ENCODE measurements at places on chromosomes 1 and 21.

DNA sequence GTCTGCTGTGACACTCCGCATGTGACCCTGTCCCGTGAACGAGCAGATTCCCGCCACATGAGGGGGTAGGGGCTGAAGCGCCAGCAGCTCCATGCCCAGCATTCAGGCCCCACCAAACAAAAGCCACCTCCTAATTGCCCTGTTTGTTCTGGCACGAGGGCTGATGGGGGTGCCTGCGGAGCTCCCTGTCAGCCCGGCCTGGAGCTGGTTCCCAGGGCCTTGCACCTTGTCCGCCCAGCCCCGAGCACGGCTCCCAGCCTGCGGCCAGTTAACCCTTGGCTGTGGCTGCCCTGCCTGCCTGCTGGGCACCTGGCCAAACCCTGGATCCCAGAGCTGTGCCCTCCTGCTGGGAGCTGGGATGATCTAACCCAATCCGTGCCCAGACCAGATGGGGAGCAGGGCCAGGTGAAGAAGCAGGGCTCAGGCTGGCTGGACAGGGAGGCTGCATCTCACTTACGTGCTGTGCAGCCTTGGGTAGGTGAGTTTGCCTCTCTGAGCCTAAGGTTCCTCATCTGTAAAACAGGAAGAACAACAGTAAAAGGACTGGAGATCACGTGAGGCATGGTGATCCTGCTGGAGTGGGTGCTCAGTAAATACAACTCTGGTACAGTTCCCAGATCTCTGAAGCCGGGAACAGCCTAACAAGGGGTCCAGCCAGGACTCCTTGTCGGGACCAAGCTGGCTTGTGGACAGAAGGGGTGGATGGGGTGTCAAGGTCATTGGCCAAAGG, 110.9 kb upstream of the IFFO2 start:
- DNase-seq: no peak

- no peak for DNase-seq
Measured at GRCh38 chr1:10867138-10867721, 70.8 kb upstream of the CASZ1 start.

DNA sequence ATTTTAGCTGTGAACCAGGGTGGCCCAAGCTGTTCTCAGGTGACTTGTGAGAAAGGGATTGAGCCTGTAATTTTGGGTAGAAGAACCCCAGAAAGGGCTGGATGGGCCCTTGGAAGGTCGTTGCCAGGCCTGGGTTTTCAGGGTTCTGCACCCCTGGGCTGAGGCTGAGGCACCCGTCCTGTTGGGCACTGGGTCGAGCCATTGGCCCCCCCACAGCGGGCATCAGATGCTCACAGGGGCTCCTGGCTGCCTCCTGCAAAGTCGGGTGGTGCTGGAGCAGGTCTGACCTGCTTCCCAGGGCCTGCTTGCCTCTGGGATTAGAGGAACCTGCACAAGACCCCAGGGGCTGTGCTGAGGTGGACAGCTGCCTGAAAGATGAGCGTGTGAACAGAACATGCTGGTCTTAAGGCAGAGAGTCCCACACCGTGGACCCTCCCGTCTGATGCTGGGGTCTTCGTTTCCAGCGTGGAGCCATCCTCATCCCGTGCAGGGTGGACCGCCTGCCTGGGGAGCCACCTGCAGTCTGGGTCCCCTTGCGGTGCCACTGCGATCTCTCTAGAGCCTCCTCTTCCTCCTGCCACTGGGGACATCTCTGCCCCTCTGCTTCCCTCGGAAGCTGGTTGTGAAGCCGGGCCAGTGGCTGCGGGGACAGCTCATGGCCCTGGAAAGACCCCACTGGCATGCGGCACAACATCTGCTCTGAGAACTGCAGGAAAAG, 1.7 kb upstream of the TRPM2 start:
- DNase-seq: no peak

GRCh38 chr1:246566813-246567645, 773 bp downstream of the CNST start:
- DNase-seq: no peak

- DNase-seq: no peak
Measured at GRCh38 chr1:51575406-51576084, 41.3 kb upstream of the OSBPL9 start.

DNA sequence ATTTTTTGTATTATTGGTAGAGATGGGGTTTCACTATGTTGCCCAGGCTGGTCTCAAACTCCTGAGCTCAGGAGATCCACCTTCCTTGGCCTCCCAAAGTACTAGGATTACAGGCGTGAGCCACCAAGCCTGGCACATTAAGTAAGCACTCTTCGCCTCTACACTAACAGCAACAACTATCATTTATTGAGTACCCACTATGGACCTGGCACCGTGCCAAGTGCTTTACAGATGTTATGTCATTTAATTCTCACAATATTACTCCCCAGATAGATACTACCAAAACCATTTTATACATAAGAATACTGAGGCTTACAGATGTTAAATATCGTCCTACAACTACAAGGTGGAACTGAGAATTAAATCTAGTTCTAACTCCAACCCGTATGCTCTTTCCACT, 50.1 kb downstream of the TUT4 start:
- no peak for DNase-seq

DNA sequence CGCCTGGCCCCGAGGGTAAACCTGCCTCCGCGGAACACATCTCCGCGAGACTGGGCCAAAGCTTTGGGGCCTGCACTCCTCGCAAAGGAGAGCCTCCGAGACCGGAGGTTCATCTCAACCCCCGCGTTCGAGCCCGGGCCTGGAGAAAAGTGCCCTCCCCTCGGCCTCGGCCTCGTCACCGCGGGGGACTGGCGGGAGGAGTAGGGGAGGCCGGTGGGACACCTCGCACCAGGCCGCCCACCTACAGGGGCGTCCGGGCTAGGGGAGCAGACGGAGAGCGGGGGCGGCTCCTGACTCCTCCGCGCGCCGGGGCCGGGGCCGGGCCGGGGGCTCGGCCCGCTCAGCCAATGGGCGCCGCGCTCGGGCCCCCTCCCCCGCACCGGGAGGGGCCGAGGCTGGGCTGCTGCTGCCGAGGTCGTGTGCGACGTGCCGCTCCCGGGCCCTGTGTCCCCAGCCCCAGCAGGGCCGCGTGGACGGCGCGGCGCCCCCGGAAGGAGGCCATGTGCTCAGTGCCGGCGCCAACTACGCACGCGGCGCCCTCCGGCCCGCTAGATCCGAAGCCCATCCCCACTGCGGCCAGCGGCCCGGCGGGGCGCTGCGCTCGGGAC, 684 bp downstream of the SLC2A1 start:
- no peak for DNase-seq

DNA sequence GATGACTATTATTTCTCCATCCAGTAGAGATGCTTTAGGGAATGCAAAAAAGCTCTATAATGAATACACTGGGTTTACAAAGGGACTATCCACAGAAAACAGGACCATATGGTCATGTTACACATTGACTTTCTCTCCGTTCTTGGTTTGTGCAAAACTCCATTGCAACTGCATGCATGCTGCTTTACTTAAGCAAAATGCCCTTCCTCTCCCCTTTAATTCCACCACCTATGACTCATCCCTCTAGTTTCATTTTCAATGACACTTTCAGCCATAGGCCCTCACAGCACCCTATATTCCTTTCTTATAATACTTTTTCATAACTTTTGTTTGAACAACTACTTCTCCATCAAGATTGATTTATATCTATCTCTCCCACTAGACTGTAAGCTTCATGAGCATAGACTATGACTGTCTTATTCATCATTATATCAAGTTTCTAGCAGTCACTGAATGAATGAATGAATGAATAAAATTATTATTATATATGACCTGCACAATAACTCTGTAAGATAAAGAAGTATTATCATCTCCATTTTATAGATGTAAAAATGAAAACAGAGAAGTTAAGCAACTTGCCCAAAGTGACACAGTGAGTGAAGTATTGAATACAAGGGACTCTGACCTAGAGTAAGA, 248.9 kb downstream of the PLPP3 start:
- DNase-seq: no peak

DNA sequence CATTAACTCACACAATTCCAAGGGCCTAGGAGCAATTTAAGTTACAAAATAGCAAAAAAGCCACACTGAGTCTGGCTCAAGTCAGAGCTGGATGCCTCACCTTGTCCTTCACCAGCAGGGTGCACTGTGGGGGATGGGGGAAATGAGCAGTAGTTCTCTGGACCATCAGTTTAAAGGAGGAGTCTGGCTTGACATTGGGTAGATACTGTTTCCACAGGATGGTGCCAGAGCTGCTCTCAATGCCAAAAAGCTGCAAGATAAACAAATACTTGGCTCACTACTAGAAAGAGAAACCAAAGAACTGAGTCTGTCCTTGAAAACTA, 18.8 kb downstream of the EMC1 start:
- no peak for DNase-seq

GRCh38 chr21:27462726-27463125, 495.8 kb upstream of the ADAMTS5 start:
- DNase-seq: no peak

DNA sequence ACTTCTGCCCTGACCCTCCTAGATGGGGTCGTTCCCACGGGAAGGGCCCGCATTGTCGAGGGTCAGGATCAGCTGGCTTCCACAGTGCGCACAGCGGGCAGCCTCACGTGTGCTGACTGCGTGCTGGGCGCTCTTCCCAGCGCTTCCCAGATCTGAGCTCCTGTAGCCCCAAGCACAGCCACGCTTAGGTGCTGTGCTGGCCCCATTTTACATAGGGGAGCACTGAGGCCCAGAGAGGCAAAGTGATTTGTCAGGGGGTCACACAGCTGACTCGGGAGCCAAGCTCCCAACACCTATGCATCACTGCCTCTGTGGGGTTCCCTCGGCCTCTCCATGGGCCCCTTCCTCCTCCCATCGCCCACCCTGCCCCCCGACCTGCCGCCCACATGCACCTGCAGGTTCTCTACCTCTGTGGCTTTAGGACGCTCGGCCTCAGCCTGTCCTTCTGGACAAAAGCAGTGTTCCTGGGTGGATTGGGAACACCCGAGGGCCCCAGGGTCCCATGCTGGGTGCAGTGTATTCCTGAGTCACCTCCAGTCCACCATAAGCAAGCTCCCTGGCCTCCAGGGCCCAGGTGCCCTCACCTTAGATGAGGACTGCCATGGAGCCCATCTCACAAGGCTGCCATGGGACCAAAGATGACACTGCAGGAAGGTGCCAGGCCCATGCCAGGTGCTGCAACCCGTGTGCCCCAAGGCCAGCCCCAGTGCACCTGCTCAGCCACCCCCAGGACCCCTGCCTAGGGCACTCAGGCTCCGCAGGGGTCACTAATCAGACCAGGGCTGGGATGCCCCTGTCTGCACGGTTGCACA, 23.3 kb downstream of the TFF3 start:
- no peak for DNase-seq

DNA sequence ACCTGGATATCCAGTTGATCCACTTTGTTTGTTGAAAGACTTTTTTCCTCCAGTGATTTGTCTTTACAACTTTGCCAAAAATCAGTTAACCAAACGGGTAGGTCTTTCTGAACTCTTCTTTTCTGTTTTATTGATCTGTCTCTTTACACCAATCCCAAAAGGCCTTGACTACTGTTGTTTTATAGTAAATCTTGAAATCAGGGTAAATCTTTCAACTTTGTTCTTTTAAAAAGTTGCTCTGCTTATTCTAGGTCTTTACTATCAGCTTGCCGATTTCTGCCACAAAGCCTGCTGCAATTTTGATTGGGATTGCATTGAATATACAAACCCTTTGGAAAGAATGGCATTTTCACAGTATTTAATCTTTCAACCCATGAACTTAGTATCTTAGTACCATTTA, 66.6 kb downstream of the ITSN1 start:
- no peak for DNase-seq

GRCh38 chr1:23694371-23694770, 2.8 kb downstream of the RPL11 start:
- DNase-seq: no peak

GRCh38 chr1:100931716-100932115, 35.8 kb downstream of the SLC30A7 start:
- DNase-seq: no peak

DNA sequence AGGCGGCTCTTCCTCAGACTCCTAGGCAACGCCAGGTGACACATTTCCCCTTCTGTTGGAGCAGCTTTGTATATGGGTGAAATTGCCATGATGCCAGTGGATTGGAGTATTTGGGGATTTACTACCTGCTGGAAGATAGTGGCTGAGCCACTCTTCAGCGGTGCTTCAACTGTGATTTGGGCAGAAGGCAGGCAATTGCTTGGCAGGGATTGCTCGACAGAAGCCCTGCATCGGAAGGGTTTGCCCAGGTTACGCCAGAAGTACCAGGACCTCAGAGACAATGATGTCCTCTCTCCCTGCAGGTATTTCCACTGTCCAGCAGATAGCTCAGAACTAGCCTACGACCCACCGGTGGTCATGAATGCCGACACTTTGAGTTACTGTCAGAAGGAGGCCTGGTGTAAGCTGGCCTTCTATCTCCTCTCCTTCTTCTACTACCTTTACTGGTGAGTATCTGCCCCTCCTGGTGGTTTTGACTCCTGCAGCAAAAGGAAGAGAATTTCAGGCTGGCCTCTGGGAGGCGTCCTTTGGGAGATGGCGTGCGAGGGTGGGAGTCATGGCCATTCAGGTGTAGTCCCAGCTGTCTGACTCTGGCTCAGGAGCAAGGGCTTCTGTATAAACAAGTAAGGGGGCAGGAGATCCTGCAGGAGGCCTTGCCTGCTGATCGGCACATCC, 118.3 kb downstream of the CNIH3 start:
- DNase-seq: no peak

GRCh38 chr1:36855699-36856494, 178.4 kb downstream of the GRIK3 start:
- DNase-seq: no peak

GRCh38 chr21:15028186-15028585, 36.6 kb downstream of the NRIP1 start:
- DNase-seq: no peak

DNA sequence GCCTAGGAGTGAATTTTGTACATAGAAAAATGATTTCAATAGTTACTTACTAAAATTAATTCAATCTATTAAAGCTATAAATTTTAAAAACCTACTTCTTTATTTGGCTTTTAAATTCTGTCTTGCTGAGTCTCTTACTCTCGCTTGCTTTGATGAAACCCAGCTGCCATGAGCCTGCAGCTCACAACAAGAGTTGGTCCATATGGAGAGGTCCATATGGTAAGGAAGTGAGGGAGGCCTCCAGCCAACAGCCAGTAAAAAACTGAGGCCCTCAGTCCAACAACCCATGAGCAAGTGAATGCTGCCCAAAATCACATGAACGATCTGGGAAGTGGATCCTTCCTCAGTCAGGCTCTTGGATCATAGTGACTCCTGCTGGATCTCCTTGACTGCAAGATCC, 89.9 kb upstream of the CXADR start:
- DNase-seq: no peak

DNA sequence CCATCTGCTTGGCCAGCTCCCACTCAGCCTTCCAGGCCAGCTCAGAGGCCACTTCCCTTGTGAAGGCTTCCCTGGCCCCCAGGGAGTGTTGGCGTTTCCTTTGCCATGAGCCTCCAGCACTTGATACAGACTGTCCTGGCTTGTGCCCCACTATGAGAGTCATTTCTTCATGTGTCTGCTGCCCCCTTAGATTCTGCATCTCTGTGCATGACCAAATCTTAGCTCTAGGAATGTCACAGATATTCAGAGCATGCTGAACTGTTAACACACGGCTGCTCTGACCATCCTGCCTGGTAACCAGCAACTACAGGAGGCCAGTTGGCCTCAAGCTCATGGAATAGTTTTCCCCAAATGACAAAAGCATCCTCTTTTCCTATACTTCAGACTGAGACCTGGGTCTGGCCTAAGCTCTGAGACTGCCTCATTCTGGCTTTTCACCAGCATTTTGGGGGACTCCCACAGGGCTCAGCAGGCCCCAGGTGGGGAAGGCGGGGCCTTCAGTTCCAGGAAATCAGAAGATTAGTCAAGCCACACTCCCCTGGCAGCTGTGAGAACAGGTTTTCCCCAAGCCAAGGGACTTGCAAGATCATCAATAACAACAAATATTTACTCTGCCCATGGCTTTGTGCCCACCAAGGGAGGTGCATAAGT, 182.6 kb upstream of the EDN2 start:
- no peak for DNase-seq

- no peak for DNase-seq
Measured at GRCh38 chr1:119475866-119476439, 31.1 kb upstream of the HSD3B1 start.

All from esophagus squamous epithelium (tissue), 5 donors.